ENCODE measurements at places on chromosomes 3 and 15. TPM values are rescaled to one million over a fixed set of nuclear protein-coding genes. Genes with fewer than 3 reads are reported as not detected.

DNA sequence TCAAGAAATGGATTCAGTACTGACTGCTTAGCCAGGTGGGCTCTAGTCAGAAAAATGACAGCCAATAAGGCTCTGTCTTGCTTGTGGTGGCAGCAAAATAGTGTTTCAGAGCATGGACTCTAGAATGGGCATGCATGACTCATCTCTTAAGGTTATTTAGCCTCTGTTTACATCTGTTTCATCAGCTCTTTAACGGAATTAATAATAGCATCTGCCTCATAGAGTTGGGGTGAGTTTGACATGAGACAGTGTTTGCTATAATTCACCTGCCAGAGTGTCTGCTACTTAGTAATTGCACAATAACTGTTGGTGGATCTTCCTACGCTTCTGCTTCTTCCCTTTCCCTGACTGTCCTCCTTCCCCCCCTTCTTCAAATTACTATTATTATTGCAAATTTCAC lies 350.4 kb upstream of the SEMA6D start:
- H3K36me3 ChIP-seq = no peaks in the 10 kb centered on the region
- H3K27me3 ChIP-seq = no peaks in the 10 kb centered on the region
- no peak for DNase-seq
- no peak overlapping the region for H3K4me3 ChIP-seq

SERPINI2 gene
- not detected for total RNA-seq

KLF15 gene
- 32.9 TPM for total RNA-seq

ABHD10 gene
- 27.9 TPM for total RNA-seq

Measured in endodermal cell (in vitro differentiated cells).